ENCODE measurements at places on chromosomes 6 and 20. TPM values are rescaled to one million over a fixed set of nuclear protein-coding genes. Genes with fewer than 3 reads are reported as not detected.

GRCh38 chr6:7763881-7764280 is 38.0 kb downstream of the BMP6 start:
- DNase-seq = no peak

DNA sequence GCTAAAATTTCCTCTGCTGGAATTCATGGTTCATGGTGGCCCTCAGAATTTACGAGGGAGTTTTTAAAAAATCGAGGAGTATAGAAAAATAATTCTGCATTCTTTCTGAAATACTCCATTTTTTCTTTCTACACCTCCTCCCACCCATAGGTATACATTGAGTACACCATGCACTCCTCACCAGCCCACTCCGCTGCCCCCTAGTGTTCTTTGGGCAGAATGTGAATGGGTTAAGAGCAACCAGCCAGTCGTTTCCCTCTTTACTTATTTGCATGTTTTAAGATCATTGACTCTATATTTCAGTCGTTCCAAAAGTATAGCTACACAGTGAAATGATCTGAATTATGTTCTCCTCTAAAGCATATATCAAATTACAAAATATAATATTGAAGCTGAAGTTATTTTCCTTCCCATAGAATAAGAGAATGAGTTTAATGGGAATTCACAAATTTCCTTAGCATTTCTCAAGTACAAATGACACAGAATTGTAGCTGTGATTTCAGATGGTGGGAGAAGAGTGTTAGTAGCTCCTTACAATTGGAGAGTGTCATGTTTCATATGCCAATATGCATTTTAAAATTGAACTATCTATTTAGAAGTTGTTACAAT is 977.7 kb upstream of the SLC35B3 start:
- peak; percentile 34 for DNase-seq

GRCh38 chr6:84882768-84883766 is 118.7 kb upstream of the TBX18 start:
- no peak for DNase-seq

- no peak for DNase-seq
Measured at GRCh38 chr20:53713328-53714056, 119.9 kb upstream of the ZNF217 start.

DNA sequence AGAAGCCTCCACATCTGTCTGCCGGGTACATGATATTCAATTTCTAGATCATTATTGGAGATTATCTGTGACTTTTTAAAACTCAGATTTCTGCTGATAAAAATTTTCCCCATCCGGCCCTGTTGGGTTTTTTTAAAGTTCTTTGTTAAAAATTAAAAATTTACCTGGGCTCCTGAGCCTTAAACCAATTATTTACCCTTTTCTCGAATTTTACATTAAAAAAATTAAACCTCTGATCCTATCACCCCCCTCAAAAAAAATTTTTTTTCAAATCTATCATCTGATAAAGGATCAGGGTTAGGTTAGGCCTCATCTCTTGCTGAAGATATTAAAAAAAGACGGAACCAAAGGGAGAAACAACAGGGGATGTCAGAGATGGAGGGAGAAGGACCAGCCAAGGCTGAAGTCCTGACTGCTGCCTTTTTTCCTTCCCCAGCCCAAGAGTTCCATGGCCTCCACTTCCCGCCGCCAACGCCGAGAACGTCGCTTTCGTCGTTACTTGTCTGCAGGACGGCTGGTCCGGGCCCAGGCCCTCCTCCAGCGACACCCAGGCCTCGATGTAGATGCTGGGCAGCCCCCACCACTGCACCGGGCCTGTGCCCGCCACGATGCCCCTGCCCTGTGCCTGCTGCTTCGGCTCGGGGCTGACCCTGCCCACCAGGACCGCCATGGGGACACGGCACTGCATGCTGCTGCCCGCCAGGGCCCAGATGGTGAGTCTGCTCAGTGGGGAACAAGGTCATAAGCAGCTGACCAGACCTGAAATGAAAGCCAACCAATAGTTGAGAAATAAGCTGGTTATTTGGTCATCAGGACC is 527 bp downstream of the NFKBIL1 start:
- DNase-seq = no peak

DNA sequence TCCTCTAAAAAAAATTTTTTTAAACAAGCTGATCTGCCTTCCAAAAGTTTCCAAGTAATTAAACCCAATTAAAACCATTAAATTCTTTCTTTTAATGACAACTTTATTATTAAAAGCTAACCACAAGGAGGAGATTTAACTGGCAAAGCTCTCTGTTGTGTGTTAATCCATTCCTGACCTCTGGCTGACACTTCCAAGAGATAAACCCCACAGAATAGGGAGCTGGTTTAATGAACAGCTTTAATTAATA is 230.8 kb downstream of the EYA2 start:
- DNase-seq = no peak

DNA sequence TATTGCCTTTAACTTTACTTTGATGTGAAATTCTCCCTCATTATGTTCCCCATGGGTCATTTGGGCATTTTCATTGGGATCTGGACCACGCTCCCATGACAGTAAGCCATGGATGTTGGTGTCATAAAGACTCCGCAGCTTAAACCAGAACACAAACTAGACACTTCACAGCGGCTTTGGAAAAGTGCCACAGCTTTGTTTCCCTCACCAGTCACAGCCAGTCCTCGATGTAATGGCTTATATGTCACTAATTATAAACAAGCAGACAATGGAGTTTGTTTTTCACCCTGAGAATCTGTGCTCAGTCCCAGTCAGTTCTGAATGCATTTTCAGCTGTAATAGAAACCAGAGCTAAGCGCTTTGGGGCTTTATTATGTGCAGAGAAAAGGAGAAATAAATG is 23.2 kb upstream of the DAAM2 start:
- no peak for DNase-seq

- DNase-seq = no peak
Measured at GRCh38 chr20:17678295-17678694, 3.7 kb downstream of the RRBP1 start.

- DNase-seq = no peak
Measured at GRCh38 chr20:31838646-31839292, 6.6 kb downstream of the FOXS1 start.

DNA sequence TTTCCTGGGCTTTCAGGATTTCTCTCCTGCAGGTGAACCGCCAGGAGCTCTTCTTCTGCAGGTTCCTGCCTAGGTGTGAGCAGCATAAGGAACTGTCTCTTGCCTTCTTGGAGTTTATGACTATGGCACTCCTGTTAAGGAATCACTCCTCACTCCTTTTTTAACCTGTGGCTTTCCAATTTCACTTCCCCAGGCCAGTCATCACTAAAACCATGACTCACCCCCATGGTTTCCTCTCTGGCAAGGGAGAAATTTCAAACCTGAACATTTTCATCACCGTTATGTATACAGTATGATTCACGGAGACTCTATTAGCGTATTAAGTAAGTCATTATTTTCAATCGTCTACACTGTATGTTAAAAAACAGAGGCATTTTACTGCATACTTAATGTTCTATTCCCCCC is 78.2 kb upstream of the ARID1B start:
- DNase-seq = no peak

- no peak for DNase-seq
Measured at GRCh38 chr6:52603000-52603795, 26.3 kb upstream of the TRAM2 start.

DNA sequence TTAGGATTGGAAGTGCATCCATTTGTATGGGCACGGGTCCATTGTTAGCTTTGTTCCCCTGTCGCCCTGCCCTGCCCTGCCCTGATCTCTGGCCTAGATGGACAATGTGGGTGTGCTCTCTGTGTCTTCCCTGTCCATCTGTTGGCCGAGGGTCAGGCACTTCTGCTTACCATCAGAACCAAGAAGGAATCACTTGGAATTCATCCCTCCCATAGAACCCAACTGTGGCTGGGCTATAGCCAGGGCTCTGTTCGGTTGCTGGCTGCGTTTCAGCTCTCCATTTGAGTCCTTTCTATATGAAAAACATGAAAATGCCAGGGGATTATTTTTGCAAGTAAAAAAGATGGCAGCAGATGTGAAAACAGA is 26.6 kb upstream of the TULP4 start:
- DNase-seq = no peak

DNA sequence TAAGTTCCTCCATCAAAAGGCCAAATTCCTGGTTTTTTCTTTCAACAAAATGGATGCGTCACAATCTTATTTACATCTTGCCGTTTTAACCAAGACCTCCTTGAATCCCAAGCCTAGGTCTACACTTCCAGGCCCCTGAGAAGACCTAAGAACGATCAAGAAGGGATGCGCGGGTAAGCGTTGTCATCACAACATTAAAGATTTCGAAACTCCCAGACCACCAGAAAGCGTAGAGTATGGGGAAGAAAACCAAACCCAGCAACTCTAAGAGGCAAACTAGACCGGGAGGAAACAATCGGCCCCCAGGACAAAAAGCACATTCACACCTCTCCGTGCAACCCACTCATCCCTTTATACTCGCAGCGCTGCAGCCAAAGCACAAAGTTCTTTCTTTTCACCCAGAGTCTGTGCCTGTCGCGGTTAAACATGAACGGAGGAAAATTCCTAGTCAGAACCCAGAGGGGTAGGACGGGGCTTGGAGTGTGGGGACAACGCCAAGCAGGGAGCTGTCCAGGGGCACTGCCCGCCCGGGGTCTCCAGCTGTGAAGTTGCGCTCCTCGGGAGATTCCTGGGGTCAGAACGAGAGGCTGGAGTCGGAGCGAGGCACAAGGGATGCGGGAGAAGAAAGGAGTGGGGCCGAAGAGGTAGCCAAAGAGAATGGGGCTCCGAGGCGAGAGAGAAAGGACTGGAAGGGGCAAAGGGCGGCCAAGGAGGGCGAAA is 725 bp downstream of the OSER1 start:
- DNase-seq = no peak

GRCh38 chr6:52546678-52547077 is 30.2 kb downstream of the TRAM2 start:
- no peak for DNase-seq

GRCh38 chr6:29561606-29562181 is 2.2 kb upstream of the UBD start:
- DNase-seq = no peak

DNA sequence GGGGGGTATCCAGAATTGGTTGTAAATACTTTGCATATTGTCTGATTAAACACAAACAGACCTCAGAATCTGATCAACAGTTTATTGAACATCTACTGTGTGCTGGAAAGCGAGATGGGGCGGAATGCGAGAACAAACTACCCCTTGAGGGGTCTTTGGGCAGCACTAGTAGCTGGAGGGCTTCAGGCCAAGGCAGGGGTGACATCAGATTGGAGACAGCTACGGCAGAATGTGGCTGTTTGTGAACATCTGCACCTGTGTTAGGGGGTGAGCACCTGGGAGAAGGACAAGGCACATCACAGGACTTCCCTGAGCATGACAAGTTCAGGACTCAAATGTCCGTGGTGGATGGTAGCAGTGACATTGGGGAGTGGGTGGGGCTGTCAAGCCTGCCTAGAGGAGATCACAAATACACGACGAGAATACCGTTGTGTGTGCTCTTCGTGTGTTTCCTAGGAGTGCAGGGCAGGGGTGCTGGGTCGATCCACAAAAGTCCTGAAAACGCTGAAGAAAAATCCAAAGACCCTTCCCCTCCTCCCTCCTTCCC is 59.5 kb downstream of the SRC start:
- no peak for DNase-seq

- DNase-seq = no peak
Measured at GRCh38 chr20:23148731-23149570, 62.8 kb upstream of the CD93 start.

DNA sequence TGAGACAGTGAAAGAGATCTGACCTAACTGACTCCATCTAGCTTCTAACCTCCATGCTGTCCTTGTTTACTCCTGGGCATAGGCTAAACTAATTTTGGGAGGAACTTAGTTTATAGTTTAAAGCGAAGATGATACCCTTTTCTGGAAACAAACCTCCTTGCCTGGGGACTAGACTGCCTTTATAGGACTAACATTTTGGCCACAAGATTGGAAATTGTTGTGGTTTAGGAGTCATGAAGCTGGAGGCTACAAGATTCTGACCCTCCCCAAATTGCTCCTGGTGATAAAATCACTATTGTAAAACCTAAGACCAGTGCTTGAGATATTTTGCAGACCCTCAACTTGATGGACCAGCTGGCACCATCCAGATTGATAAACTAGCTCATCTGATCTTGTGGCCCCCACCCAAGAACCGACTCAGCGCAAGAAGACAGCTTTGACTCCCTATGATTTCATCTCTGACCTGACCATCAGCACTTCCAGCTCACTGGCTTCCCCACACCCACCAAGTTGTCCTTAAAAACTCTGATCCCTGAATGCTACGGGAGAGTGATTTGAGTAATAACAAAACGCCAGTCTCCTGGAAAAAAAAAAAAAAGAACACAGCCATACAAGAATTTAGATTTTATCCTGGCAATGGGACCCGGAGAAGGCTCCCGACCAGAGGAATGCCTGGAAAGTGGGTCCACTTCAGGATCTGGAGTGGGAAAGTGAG is 63.0 kb downstream of the ABHD12 start:
- no peak for DNase-seq

DNA sequence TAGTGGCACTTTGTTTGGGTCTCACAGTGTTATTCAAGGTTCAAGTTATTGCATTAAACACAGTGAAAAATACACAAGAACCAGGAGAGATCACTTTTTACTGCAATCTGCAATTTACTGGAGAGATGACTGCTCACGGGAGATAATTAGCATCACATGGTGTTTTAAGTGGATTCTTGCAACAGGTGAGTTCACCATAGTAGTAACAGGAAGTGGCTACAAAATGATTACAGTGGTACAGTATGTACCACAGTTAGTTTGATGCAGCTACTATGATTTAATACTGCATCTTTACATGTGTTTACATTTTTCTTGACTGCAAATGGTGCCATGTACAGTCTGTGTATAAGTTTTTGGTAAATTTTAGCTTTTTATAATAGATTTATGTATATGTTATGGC is 96.5 kb upstream of the SCP2D1 start:
- DNase-seq = no peak

GRCh38 chr6:26232940-26233648 is 131.9 kb upstream of the BTN3A2 start:
- no peak for DNase-seq

GRCh38 chr6:12132351-12133222 is 120.5 kb downstream of the HIVEP1 start:
- no peak for DNase-seq

DNA sequence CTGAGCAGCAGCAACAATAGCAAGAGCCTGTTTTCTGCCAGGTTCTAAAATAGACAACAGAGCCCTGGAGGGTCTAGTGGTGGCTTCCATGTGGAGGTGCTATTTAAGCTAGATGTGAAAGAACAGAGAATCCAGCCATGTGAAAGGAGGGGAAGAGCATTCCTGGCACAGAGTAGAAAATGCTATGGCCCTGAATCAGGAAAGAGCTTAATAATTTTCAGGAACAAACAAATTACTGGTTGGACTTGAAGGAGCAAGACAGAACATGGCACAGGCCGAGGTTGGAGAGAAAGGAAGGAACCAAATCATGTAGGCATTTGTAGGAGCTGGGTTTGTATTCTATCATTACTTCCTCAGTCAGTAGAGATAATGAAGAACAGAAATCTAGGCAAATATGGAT is 98.3 kb downstream of the AIG1 start:
- DNase-seq = no peak

- peak; percentile 85 for DNase-seq
Measured at GRCh38 chr6:133916650-133917151, 27.8 kb downstream of the TCF21 start.

GRCh38 chr6:95240514-95240913 is 336.8 kb upstream of the MANEA start:
- DNase-seq = no peak

BPIFB2 gene
- 0.15 TPM for total RNA-seq

PCSK2 gene
- total RNA-seq = not detected

SLC22A7 gene
- not detected for total RNA-seq

STX11 gene
- total RNA-seq = 0.69 TPM

OLIG3 gene
- total RNA-seq = not detected

TREM1 gene
- total RNA-seq = 0.22 TPM

ACAT2 gene
- 41.6 TPM for total RNA-seq

DOK5 gene
- not detected for total RNA-seq

ZSCAN23 gene
- not detected for total RNA-seq

MUC21 gene
- not detected for total RNA-seq

HLA-G gene
- total RNA-seq = not detected

Data from HCT116 (cell line).